MCF 10A (cell line): ENCODE measurements at places on chromosomes 5 and 9. TPM values are rescaled to one million over a fixed set of nuclear protein-coding genes. Genes with fewer than 3 reads are reported as not detected.

Gene EPB41L4A
- total RNA-seq = 12.4 and 12.7 TPM in 2 replicates

Gene HTR1A
- not detected in 2 replicates for total RNA-seq

Gene ARHGEF37
- total RNA-seq = 3.9 and 5.1 TPM in 2 replicates

Gene GBGT1
- total RNA-seq = not detected in 2 replicates

Gene ORM2
- not detected in 2 replicates for total RNA-seq

Gene QRFP
- total RNA-seq = not detected in 2 replicates

Gene SPINK6
- 0.56 and 1.9 TPM in 2 replicates for total RNA-seq

Gene TRIM36
- total RNA-seq = 4.9 and 7.1 TPM in 2 replicates

Gene PCDHGC4
- 0.40 and 1.7 TPM in 2 replicates for total RNA-seq

Gene C9orf50
- 0.20 TPM in 1 of 2 replicates, not detected in the other for total RNA-seq

Gene DRD1
- total RNA-seq = not detected in 2 replicates

Gene EQTN
- not detected in 2 replicates for total RNA-seq

Gene PHF2
- 18.9 and 21.7 TPM in 2 replicates for total RNA-seq

Gene TMEM171
- total RNA-seq = 0.42 and 0.75 TPM in 2 replicates

Gene CREBRF
- total RNA-seq = 16.2 and 22.7 TPM in 2 replicates

Gene FOXD4
- 2.1 and 2.4 TPM in 2 replicates for total RNA-seq

Gene INSL6
- total RNA-seq = not detected in 2 replicates

Gene TMEM215
- total RNA-seq = not detected in 2 replicates

Gene IL5
- not detected in 2 replicates for total RNA-seq

Gene IDNK
- 10.9 and 19.7 TPM in 2 replicates for total RNA-seq

Gene PKD2L2
- total RNA-seq = not detected in 2 replicates

Gene PHF24
- total RNA-seq = not detected in 2 replicates

Gene IRX4
- total RNA-seq = 41.2 and 44.7 TPM in 2 replicates

Gene GRXCR2
- total RNA-seq = not detected in 2 replicates

Gene SPATA9
- not detected in 2 replicates for total RNA-seq

Gene KIAA0825
- total RNA-seq = 2.1 and 2.5 TPM in 2 replicates

Gene PCDHAC2
- total RNA-seq = 9.3 and 12.3 TPM in 2 replicates

Gene MIER3
- total RNA-seq = 17.8 and 25.0 TPM in 2 replicates

Gene BNC2
- total RNA-seq = not detected in 2 replicates

Gene ADAMTSL2
- total RNA-seq = not detected in 2 replicates

Gene CCDC171
- total RNA-seq = 1.7 and 1.8 TPM in 2 replicates

Gene ISL1
- total RNA-seq = 1.2 TPM in 2 replicates

Gene KCNN2
- not detected in 2 replicates for total RNA-seq

Gene FOXD4L4
- 0.93 and 1.2 TPM in 2 replicates for total RNA-seq

Gene REEP2
- 0.77 and 0.81 TPM in 2 replicates for total RNA-seq

Gene GPR21
- 0.37 TPM in 1 of 2 replicates, not detected in the other for total RNA-seq

Gene ASPN
- total RNA-seq = 0.12 TPM in 1 of 2 replicates, not detected in the other

Gene ST8SIA4
- 0.26 and 0.54 TPM in 2 replicates for total RNA-seq

Gene BTNL3
- not detected in 2 replicates for total RNA-seq

Gene MAST4
- total RNA-seq = 26.5 and 26.8 TPM in 2 replicates

Gene DPYSL3
- 8.2 and 8.9 TPM in 2 replicates for total RNA-seq

Gene LYRM7
- total RNA-seq = 18.2 and 21.6 TPM in 2 replicates

Gene IFNA7
- not detected in 2 replicates for total RNA-seq

Gene SUSD1
- 1.6 and 2.0 TPM in 2 replicates for total RNA-seq

Gene AIF1L
- total RNA-seq = 2.6 and 4.1 TPM in 2 replicates

Gene ABCA1
- total RNA-seq = 0.15 and 0.28 TPM in 2 replicates

Gene PPP3R2
- total RNA-seq = not detected in 2 replicates

Gene SYK
- total RNA-seq = 5.9 and 6.7 TPM in 2 replicates

Gene FLT4
- not detected in 2 replicates for total RNA-seq

Gene ECSCR
- total RNA-seq = not detected in 2 replicates

Gene TMEM174
- not detected in 2 replicates for total RNA-seq

Gene LECT2
- not detected in 2 replicates for total RNA-seq

Gene SLC36A3
- total RNA-seq = not detected in 2 replicates

Gene PCDHGB1
- total RNA-seq = 0.19 and 0.59 TPM in 2 replicates

Gene TMC1
- total RNA-seq = not detected in 2 replicates

Gene N4BP3
- total RNA-seq = 0.33 and 0.56 TPM in 2 replicates

Gene WWC1
- total RNA-seq = 27.8 and 47.0 TPM in 2 replicates

Gene SPINK1
- 1.5 and 4.0 TPM in 2 replicates for total RNA-seq

Gene GPR151
- not detected in 2 replicates for total RNA-seq

Gene TMEM8B
- total RNA-seq = 4.6 and 7.0 TPM in 2 replicates
